ENCODE measurements at places on chromosomes 2 and 18. TPM values are rescaled to one million over a fixed set of nuclear protein-coding genes. Genes with fewer than 3 reads are reported as not detected.

GRCh38 chr2:175436076-175436475 lies 254.6 kb upstream of the ATP5MC3 start:
- DNase-seq, result no peak

DNA sequence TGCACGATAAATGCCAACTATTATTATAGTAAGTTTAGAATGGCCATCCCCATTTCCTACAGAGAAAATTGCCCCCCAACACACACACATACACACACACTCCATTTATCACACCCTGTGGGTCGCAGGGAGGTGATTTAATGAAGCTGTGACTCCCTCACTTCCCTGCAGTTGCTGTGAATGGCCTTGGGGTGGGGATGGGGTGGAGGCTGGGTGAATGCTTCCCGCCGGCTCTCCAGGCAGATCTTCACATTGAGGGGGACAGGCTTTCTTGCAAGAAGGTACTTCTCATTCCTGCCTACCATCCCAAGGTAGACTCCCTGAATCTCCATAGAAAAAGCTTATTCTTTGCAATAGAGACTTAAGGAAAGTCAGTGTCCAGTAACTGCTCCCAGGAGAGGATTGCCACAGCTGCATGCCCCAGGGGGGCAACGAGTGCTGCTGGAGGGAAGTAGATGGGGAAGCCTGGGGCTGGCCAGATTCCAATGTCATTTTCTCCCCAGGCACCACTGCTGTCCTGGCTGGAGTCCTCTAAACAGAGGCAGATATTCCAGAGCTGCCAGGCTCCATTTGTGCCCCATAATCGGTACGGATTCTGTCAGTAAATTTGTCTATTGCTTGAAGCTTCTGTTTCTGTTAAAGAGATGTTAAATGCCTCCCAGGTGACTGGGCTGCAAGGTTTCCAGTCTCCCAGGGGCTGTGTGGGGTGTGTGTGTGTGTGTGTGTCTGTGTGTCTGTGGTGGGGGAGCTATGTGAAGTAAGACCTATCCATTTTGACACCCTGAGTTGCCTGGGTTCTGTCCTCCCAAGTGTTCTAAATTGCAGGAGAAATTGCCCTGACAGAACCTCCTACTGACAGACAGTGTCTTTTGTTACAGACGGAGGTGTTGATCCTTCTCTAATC lies 265.5 kb downstream of the SRBD1 start:
- DNase-seq, result no peak

DNA sequence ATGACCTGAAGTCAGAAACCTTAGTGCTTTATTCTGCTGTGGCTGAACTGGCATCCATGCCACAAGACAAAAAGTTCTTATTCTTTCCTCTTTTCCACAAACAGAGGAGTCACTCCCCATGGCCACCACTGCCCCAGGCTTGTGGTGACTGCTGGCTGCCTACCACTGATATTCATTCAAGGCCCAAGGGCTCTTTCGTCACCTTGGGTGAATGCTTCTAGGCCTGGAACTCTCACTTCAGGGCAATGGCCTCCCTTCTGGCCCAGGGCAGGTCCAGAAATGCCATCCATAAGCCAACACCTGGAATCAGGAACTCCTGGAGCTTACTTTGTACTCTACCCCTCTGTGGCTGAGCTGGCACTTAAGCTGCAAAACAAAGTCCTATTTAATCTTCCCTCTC lies 109.8 kb downstream of the NAT8 start:
- DNase-seq, result no peak

GRCh38 chr18:58619596-58619930 lies 9.3 kb downstream of the ALPK2 start:
- no peak for DNase-seq

CDH7 gene
- not detected for total RNA-seq

Data from left cardiac atrium (tissue), 4 donors.